ENCODE measurements at places on chromosomes 3 and 15.

DNA sequence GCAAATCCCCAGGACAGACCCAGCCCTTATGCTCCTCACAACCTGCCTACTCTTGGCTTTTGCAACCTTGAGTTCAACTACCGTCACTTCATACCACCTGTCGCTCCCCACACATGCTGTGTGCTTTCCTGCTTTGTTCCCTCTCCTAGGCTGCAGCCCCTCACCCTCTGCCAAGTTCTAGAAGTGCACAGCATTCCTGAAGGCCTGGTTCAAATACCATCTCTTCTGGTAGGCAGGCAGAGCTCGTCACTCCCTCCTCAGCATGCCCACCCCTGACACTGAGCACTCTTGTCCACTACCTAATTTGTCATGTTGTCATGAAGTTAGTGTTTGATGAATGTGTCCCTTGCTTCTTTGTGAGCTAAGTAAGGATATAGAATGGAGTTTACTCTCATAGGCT is 129.6 kb downstream of the SEMA6D start:
- no peak overlapping the region for H3K27ac ChIP-seq
- no peak overlapping the region for H3K4me3 ChIP-seq
- no peaks in the 10 kb centered on the region for H3K4me1 ChIP-seq

DNA sequence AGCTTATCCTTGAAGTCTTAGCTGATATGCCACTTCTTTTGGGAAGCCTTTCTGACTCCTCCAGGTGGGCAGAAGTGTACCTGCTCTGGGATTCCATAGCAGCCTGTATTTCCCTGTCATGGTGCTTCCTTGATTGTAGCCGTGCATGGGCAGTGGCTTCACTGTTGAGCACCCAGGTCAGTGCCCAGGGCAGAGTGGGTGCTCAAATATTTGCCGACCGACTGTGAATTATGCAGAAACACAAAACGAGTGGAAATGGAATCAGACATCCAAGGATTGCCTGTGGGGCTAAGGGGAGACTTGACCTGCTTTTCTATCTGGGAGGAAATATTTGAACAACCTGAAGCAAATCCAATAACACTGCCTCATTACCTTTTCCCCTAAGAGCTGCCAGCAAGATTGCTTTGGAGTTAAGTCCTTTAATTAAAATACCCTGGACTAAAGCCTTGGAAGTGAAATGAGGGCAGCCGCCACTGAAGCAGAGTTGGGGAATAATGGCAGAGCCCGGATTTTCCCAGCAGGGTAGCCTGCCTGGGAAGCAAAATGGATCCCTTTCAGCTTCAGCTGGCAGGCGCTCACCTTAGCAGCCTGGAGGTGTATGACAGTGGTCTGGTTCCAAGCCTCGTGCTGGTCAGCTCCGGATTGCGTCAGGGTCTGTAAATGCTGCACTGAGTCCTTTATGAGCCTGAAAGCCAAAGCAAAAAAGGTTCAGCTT is 14.9 kb downstream of the ACOX2 start:
- no peak for DNase-seq
- H3K4me1 ChIP-seq, result no peaks in the 10 kb centered on the region
- H3K36me3 ChIP-seq, result no peaks in the 10 kb centered on the region
- no peaks in the 10 kb centered on the region for H3K27me3 ChIP-seq
- H3K27ac ChIP-seq, result no peak overlapping the region

DNA sequence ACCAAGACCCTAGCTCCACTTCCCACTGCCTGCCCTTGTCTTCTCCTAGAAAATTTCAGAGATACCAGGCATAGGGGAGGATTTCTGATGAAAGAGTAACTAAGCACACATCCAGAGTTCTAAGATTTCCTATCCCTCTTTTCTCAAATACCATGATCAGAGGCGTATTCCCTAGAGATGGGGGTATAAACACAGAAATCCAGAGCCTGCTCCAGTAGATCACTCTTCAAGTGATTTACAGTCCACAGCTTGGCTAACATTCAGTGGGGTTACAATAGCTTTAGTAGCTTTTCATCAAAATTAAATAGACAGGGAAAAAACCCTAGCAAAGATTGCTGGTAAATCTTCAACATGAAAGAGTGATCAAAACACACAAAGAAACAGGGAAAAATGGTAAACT is 800.7 kb upstream of the GRM7 start:
- H3K36me3 ChIP-seq, result no peaks in the 10 kb centered on the region
- H3K4me3 ChIP-seq, result no peak overlapping the region
- no peaks in the 10 kb centered on the region for H3K4me1 ChIP-seq
- no peak overlapping the region for H3K27ac ChIP-seq
- H3K27me3 ChIP-seq, result no peaks in the 10 kb centered on the region

GRCh38 chr3:40593351-40593750 is 68.6 kb downstream of the ZNF621 start:
- DNase-seq, result no peak
- no peak overlapping the region for H3K4me3 ChIP-seq
- peaks cover 6% of the 10 kb centered on the region for H3K4me1 ChIP-seq

GRCh38 chr3:45746777-45747622 is 49.3 kb downstream of the SLC6A20 start:
- H3K4me3 ChIP-seq, result no peak overlapping the region
- no peak for DNase-seq
- H3K4me1 ChIP-seq, result peaks cover 9% of the 10 kb centered on the region
- H3K27ac ChIP-seq, result no peak overlapping the region
- peaks cover 48% of the 10 kb centered on the region for H3K36me3 ChIP-seq
- no peaks in the 10 kb centered on the region for H3K27me3 ChIP-seq

- H3K27me3 ChIP-seq, result no peaks in the 10 kb centered on the region
- peaks cover 2% of the 10 kb centered on the region for H3K4me1 ChIP-seq
- no peaks in the 10 kb centered on the region for H3K36me3 ChIP-seq
Observed at GRCh38 chr3:129690406-129690805, 83.9 kb upstream of the PLXND1 start.

DNA sequence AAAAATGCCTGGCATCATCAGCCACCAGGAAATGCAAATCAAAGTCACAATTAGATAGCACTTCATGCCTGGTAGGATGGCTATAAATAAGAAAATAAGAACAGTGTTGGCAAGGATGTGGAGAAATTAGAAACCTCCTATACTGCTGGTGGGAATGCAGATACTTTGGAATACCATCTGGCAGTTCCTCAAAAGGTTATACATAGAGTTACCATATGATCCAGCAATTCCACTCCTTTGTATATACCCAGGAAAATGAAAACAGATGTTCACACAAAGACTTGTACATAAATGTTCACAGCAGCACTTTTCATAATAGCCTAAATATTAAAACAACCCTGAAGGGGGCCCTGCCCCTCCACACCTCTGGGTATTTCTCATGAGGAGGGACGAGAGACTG is 13.7 kb downstream of the ACSBG1 start:
- peaks cover 3% of the 10 kb centered on the region for H3K4me1 ChIP-seq
- H3K27ac ChIP-seq, result no peak overlapping the region
- peaks cover 8% of the 10 kb centered on the region for H3K27me3 ChIP-seq
- DNase-seq, result no peak
- H3K4me3 ChIP-seq, result no peak overlapping the region

DNA sequence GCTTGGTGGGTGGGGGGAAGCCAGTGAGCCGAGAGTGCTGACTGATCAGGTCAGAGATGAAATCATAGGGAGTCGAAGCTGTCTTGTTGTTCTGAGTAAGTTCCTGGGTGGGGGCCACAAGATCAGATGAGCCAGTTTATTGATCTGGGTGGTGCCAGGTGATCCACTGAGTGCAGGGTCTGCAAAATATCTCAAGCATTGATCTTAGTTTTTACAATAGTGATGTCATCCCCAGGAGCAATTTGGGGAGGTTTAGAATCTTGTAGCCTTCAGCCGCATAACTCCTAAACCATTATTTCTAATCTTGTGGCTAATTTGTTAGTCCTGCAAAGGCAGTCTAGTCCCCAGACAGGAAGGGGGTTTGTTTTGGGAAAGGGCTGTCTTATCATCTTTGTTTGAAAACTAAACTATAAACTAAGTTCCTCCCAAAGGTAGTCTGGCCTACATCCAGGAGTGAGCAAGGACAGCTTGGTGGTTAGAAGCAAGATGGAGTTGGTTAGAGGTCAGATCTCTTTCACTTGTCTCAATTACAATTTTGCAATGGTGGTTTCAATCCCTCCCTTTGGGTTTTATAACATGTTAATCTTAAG is 18.7 kb upstream of the MTMR14 start:
- peaks cover 4% of the 10 kb centered on the region for H3K27me3 ChIP-seq
- no peaks in the 10 kb centered on the region for H3K4me1 ChIP-seq
- no peaks in the 10 kb centered on the region for H3K36me3 ChIP-seq
- no peak overlapping the region for H3K4me3 ChIP-seq
- H3K27ac ChIP-seq, result no peak overlapping the region

DNA sequence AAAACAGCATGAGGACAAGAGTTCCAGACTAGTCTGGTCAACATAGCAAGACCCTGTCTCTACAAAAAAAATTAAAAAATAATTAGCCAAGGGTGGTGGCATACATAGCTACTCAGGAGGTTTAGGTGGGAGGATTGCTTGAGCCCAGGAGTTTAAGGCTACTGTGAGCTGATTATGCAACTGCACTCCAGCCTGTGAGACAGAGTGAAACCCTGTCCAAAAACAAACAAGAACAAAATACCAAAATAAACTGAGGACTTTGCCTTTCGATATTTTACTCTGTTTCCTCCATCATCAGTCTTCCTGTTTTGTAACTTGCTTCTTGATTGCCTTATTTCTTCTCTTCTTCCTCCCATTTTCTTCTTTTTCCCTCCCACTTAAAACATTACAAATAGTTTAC is 504.4 kb downstream of the ROBO1 start:
- H3K4me3 ChIP-seq, result no peak overlapping the region
- H3K27ac ChIP-seq, result no peak overlapping the region
- H3K4me1 ChIP-seq, result no peaks in the 10 kb centered on the region
- H3K36me3 ChIP-seq, result no peaks in the 10 kb centered on the region

GRCh38 chr15:94924971-94925598 is 693.7 kb downstream of the MCTP2 start:
- no peak for DNase-seq
- no peaks in the 10 kb centered on the region for H3K36me3 ChIP-seq
- no peaks in the 10 kb centered on the region for H3K27me3 ChIP-seq
- H3K4me1 ChIP-seq, result no peaks in the 10 kb centered on the region
- no peak overlapping the region for H3K27ac ChIP-seq

- DNase-seq, result no peak
- no peaks in the 10 kb centered on the region for H3K27me3 ChIP-seq
- no peak overlapping the region for H3K4me3 ChIP-seq
- H3K36me3 ChIP-seq, result no peaks in the 10 kb centered on the region
Observed at GRCh38 chr3:175432376-175433025, 573.4 kb downstream of the NAALADL2 start.

GRCh38 chr3:27464646-27465045 is 19.5 kb downstream of the SLC4A7 start:
- H3K27me3 ChIP-seq, result no peaks in the 10 kb centered on the region
- H3K27ac ChIP-seq, result no peak overlapping the region
- H3K4me3 ChIP-seq, result no peak overlapping the region
- H3K36me3 ChIP-seq, result peaks cover 13% of the 10 kb centered on the region

GRCh38 chr3:60086811-60087210 is 1037.0 kb upstream of the CFAP20DC start:
- no peaks in the 10 kb centered on the region for H3K27me3 ChIP-seq
- peak overlapping the region; percentile 48 for H3K27ac ChIP-seq
- peaks cover 35% of the 10 kb centered on the region for H3K4me1 ChIP-seq

DNA sequence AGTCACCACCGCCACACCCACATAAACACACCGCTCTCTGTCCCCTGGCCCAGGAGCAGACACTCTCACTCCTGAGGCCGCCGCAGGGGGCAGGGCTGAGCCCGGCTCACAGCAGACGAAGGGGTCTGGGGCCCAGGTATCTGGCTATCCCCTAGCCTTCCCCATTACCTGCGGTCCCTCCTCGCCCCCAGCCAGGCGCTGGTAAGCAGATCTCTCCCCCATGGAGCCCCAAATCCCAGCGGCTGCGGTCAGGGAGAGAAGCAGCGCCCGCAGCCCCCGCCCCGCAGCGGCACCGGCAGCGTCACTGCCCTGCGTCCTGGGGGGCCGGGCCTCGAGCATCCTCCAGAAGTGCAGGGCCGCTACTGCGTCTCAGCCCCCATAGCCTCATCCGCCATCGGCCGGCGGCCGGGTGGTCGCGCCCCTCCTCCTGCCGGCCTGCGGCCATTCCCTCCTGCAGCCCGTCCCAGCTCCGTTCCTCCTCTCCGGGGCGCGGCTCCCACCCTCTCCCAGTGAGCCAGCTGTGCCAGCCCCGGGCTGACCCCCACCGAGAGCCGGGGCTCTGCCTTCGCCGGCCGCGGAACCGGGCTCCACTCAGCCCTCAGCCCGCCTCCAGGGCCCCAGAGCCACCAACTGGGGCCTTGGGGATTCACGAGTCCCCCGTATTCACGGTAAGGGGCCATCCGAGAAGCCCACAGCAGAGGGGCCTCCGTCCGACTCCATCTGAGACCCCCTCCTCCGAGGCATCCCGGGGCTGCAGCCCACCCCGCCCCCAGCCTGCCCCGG is 13.1 kb downstream of the TNK2 start:
- peak; percentile 78 for DNase-seq
- peak overlapping the region; percentile 87 for H3K4me3 ChIP-seq
- peaks cover 13% of the 10 kb centered on the region for H3K36me3 ChIP-seq
- H3K27ac ChIP-seq, result peak overlapping the region; percentile 93

DNA sequence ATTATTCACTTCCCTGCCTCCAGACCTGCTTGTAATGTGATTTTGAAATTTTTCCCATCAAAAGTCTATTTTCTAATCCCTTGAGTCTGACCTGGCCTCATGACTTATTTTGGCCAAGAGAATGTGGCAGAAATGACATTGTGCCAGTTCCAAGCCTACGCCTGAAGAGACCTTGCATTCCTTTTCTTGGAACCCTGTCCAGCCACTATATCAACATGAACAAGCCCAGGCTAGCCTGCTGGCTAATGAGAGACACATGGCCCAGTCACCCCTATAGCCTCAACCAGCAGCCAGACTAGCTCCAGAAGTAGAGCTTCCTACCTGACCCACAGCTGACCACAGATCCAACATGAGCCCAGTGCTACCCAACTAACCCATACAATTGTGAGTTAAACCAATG is 121.1 kb upstream of the ACP3 start:
- no peaks in the 10 kb centered on the region for H3K4me1 ChIP-seq
- no peak for DNase-seq
- no peaks in the 10 kb centered on the region for H3K36me3 ChIP-seq
- H3K27me3 ChIP-seq, result peaks cover 2% of the 10 kb centered on the region

DNA sequence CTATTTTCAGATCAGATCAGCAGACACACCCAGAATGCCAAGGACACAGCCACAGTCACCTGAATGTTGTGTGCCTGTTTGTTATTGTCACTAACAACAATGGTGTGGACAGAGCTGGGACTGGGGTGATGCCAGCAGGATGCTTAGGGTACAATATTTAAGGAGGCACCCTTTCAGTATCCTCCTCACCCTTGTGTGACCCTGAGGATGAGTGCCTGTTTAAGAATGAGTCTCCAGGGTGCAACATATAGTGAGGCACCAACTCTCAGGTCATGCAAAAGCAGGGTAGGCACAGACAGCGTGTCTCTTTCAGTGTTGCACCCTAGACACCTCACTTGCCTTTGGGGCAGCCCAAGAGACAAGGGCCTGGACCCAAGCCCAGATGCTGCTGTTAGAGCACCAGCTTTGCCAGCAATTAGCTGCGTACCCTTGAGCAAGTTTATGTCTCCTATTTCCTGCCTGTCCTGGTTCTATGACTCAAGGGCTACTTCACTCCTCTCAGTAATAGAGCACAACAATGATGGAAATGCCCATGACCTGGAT is 122.6 kb downstream of the AQP9 start:
- H3K4me1 ChIP-seq, result peaks cover 3% of the 10 kb centered on the region
- no peak overlapping the region for H3K4me3 ChIP-seq
- peaks cover 12% of the 10 kb centered on the region for H3K27me3 ChIP-seq
- DNase-seq, result no peak

GRCh38 chr15:94287794-94288246 is 56.5 kb downstream of the MCTP2 start:
- peaks cover 53% of the 10 kb centered on the region for H3K36me3 ChIP-seq
- DNase-seq, result peak; percentile 77
- H3K27me3 ChIP-seq, result no peaks in the 10 kb centered on the region
- H3K27ac ChIP-seq, result peak overlapping the region; percentile 72
- peaks cover 52% of the 10 kb centered on the region for H3K4me1 ChIP-seq
